SJSA1 (cell line): ENCODE measurements at places on chromosomes 12 and 14. TPM values are rescaled to one million over a fixed set of nuclear protein-coding genes. Genes with fewer than 3 reads are reported as not detected.
A peak's percentile ranks its signal among the peaks of the same experiment; 100 is the strongest.

GRCh38 chr12:85693093-85693665 lies 143.0 kb downstream of the RASSF9 start:
- DNase-seq, result peak; percentile 89

- peak; percentile 28 for DNase-seq
Observed at GRCh38 chr12:120971299-120972180, 6.8 kb upstream of the HNF1A start.

GRCh38 chr14:72500234-72500838 lies 393.6 kb downstream of the DPF3 start:
- DNase-seq, result no peak

GRCh38 chr14:23173796-23174195 lies 9.7 kb downstream of the SLC7A8 start:
- DNase-seq, result no peak

GRCh38 chr12:32205731-32206130 lies 99.1 kb downstream of the BICD1 start:
- no peak for DNase-seq

- no peak for DNase-seq
Observed at GRCh38 chr12:49792181-49792970, 35.8 kb downstream of the NCKAP5L start.

RBP5 gene
- total RNA-seq, result not detected in 2 replicates

TMEM263 gene
- 76.0 and 77.9 TPM in 2 replicates for total RNA-seq

DNA sequence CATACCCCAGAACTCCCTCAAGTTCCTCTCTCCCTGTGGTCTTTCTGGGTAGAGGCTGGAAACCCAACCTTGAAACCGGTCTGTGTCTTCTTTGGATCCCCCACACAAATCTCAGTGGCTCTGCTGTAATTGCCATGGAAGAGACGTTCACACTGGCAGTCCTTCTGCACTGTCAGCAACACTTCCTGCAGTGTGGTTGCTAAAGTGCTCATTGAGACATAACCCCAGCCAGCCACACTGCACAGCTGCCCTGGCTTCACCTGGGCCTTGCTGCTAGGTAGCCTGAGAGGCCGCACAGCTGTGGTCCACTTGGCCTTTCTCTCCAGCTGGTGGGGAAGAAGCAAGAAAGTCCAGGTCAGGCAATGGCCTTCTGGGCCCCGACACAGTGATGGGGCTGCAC lies 2.4 kb downstream of the GZMH start:
- DNase-seq, result no peak

BDKRB2 gene
- total RNA-seq, result 21.6 and 28.2 TPM in 2 replicates

DNA sequence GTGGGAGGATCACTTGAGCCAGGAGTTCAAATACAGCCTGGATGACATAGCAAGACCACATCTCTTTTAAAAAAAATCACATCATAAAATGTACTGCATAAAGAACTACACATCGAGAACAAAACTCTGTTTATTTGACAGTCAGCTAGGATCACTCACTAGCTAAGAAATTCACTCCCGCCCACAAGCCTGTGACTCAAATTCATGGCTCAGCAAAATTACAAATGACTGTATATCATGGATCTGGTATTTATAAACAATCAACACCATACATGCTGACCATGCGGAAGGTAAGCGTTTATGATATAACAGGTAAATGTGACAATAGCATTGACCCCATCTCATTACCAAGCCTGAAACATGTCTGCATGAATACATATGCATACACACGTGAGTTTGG lies 206.5 kb downstream of the EFCAB11 start:
- no peak for DNase-seq

ARHGEF25 gene
- total RNA-seq, result 107 and 145 TPM in 2 replicates

- no peak for DNase-seq
Observed at GRCh38 chr12:55636116-55636655, 506 bp upstream of the OR10P1 start.

DNA sequence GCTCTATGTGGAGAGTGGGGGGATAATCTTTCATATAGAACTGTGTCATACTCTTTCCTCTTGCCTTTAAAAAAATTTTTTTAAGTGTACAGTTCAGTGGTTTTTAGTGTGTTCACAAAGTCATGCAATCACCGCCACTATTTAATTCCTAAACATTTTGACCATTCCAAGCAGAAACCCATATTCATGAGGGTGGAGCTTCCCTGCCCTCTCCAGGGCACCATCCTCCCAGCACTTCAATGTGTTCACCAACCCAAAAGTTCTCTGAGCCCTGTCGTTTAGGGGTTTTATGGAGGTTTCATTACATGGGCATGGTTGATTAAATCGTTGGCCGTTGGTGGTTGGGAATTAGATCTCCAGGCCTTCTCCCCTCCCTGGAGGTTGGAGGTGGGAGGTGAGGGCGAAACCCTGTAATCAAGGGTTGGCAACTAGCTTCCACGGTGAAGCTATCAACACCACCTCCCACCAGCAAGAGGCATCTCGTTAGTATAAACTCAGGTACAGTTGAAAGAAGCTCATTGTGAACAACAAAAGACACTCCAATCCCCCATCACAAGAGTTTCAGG lies 42.8 kb upstream of the WNK1 start:
- no peak for DNase-seq

DNA sequence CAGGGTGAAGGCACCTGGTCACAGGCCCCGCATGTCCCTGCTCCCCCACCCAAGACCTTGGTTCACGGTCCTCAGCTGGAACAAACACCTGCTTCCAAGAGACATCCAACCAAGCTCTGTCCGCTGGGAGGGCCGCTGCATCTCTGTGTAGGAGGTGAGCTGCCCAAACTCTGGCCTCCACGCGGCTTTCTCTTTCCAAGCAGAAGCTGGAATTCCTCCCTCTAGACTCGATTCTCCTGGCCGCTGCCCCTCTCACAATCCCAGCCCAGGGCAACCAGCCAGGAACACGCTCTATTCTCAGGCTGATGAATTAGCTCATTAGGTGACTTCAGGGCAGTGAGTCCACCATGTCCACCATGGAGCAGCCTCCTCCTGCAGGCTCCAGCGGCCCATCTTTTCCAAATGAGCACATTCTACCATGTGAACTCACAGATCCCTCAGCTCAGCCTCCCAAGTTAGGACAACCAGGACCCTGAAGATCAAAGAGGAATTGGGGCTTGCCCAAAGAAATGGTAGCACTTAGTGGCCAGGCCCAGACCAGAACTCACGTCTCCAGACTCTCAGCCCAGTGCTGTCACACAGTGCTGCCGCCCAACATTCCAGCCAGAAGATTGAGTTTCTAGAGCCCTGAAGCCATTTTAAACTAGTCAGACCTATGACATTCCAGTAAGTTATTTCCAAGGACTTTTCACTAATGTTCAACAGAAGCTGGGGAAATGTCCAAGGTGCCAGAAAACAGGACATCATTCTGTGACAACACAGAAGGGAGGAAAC lies 146.6 kb downstream of the ANO2 start:
- no peak for DNase-seq

HOXC9 gene
- 9.6 and 14.2 TPM in 2 replicates for total RNA-seq

GRCh38 chr12:121009741-121010140 lies 6.5 kb downstream of the C12orf43 start:
- peak; percentile 18 for DNase-seq

DNAJC22 gene
- total RNA-seq, result 6.3 and 9.6 TPM in 2 replicates

EML5 gene
- 0.03 TPM in 1 of 2 replicates, not detected in the other for total RNA-seq

DNA sequence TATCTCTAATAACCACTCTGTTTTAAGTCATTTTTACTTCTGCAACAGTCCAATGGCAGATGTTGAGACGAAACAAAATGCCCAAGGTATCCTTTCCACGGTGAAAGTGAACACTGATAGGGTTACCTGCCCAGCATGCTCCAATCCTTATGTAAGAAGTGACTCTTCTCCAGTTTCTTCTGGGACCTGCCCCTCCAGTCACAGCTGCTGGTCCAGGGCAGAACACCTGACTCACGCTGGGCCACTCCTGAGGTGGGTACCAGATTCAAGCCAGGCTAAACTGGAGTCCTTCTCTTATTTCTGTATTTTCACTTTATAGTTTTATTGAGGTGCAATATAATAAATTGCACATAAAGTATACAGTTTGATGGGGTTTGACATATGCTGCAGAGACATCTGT lies 16.7 kb downstream of the NT5DC3 start:
- no peak for DNase-seq

- no peak for DNase-seq
Observed at GRCh38 chr14:75013290-75013689, 10.6 kb downstream of the EIF2B2 start.

CIROP gene
- not detected in 2 replicates for total RNA-seq

NFE2 gene
- total RNA-seq, result not detected in 2 replicates

PZP gene
- not detected in 2 replicates for total RNA-seq
